ENCODE measurements at places on chromosomes 2 and 18.

DNA sequence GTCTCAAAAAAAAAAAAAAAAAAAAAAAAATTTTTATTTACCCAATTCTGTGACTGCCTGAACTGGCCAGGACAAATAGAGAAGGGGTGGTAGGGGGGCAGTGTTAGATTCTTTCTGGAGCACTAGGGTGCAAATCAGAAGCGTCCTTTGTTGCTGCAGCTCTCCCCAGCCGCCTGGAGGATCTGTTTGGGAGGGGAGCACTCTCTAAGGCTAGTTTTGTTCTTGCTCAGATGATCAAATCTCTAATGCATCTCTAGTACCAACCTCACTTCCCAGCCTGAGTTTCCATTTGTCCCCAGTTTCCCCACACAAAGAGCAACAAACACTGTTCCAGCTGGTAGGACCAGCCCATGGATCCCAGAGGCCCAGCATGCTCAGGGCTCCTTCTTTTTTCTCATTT, 83.0 kb downstream of the GBX2 start:
- DNase-seq: no peak

DNA sequence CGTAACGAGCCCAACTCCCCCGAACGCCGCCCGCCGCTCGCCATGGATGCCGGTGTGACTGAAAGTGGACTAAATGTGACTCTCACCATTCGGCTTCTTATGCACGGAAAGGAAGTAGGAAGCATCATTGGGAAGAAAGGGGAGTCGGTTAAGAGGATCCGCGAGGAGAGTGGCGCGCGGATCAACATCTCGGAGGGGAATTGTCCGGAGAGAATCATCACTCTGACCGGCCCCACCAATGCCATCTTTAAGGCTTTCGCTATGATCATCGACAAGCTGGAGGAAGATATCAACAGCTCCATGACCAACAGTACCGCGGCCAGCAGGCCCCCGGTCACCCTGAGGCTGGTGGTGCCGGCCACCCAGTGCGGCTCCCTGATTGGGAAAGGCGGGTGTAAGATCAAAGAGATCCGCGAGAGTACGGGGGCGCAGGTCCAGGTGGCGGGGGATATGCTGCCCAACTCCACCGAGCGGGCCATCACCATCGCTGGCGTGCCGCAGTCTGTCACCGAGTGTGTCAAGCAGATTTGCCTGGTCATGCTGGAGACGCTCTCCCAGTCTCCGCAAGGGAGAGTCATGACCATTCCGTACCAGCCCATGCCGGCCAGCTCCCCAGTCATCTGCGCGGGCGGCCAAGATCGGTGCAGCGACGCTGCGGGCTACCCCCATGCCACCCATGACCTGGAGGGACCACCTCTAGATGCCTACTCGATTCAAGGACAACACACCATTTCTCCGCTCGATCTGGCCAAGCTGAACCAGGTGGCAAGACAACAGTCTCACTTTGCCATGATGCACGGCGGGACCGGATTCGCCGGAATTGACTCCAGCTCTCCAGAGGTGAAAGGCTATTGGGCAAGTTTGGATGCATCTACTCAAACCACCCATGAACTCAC, 673 bp downstream of the PCBP1 start:
- peak; percentile 35 for DNase-seq

GRCh38 chr18:213966-214365, 53.9 kb downstream of the THOC1 start:
- DNase-seq: no peak

GRCh38 chr2:6792883-6793282, 72.8 kb downstream of the CMPK2 start:
- DNase-seq: no peak

- no peak for DNase-seq
Observed at GRCh38 chr2:189249901-189250300, 70.3 kb upstream of the COL5A2 start.

DNA sequence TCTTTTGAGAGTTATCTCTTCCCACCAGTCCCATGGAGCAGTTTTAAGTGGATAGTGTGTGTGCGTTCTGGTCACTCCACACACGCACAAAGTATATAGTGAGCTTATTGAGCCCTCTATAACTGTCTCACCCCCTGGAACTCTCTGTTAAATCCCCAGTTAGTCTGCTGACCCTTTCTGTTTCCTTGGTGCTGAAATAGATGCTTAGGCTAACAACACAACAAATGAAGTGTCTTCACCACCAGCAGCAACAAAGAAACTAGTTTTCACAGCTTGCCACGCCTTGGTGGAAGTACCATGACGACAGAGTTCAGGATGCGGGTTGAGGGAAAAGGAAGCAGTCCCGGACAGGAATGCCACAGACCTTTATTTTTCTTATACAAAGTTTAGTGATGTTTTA, 203.5 kb upstream of the TMEFF2 start:
- no peak for DNase-seq

- DNase-seq: no peak
Observed at GRCh38 chr2:107412981-107413380, 413.7 kb upstream of the RGPD4 start.
